ENCODE measurements at places on chromosomes 16 and 17. TPM values are rescaled to one million over a fixed set of nuclear protein-coding genes. Genes with fewer than 3 reads are reported as not detected.

Gene ABCA3
- total RNA-seq = 10.9 TPM

GRCh38 chr16:67284699-67285646, 5.6 kb downstream of the PLEKHG4 start:
- H3K27me3 ChIP-seq = no peaks in the 10 kb centered on the region
- no peak overlapping the region for H3K27ac ChIP-seq
- H3K4me1 ChIP-seq = peaks cover 7% of the 10 kb centered on the region
- H3K36me3 ChIP-seq = no peaks in the 10 kb centered on the region
- no peak for DNase-seq
- H3K4me3 ChIP-seq = no peak overlapping the region

DNA sequence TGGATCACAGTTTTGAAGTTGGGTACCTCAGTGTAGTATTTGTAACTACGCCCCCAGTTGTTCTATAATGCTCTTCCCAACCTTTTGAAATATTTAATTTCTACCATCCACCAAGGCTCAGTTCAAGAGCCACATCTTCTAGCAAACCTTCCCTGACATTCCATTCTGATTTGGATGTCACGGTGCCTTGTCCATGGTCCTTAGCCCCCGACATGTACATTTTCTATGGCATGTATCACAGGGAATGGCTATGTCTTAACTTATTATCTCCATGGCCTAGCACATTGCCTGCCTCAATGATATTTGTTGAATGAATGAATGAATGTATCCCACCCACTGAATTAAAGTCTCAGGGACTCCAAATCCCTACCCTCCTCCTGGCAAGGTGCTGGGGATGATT, 6.4 kb upstream of the KRT28 start:
- peaks cover 2% of the 10 kb centered on the region for H3K4me1 ChIP-seq
- H3K4me3 ChIP-seq = no peak overlapping the region
- H3K36me3 ChIP-seq = no peaks in the 10 kb centered on the region
- DNase-seq = no peak

- H3K4me3 ChIP-seq = peak within 1 kb of the TSS; percentile 91
- DNase-seq = no peak
- H3K27ac ChIP-seq = peak within 1 kb of the TSS; percentile 95
- H3K4me1 ChIP-seq = peaks cover 51% of the 10 kb centered on the region
- no peaks in the 10 kb centered on the region for H3K27me3 ChIP-seq
These were observed at the start of gene CES2 for GRCh38 chr16:66935314-66936011. CES2 (plus strand) TSS chr16:66935516; CDS start chr16:66935636, 120 bp downstream.

GRCh38 chr16:22366889-22367288, 7.5 kb downstream of the CDR2 start:
- no peak overlapping the region for H3K27ac ChIP-seq
- H3K36me3 ChIP-seq = peaks cover 46% of the 10 kb centered on the region
- no peak for DNase-seq
- no peak overlapping the region for H3K4me3 ChIP-seq
- peaks cover 72% of the 10 kb centered on the region for H3K4me1 ChIP-seq

DNA sequence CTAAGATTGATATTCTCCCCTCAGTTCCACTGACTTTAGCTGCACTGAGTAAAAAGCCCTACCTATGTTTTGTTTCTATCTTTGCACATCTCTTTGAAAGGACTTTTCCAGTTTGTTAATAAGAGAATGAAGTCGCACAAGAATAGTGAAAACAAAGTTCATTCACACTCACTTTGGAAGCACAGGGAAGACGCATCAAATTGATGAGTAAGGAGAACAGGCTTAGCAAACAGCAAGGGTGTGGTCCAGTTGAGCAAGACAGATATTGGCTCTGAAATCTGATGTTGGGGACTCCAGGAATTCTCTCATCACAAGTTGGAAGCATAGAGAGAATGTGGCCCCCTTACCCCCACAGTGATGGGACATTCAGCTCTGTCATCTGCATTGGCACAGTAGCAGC, 221.3 kb downstream of the CDH11 start:
- H3K4me1 ChIP-seq = no peaks in the 10 kb centered on the region
- no peaks in the 10 kb centered on the region for H3K36me3 ChIP-seq
- no peak overlapping the region for H3K4me3 ChIP-seq
- H3K27me3 ChIP-seq = no peaks in the 10 kb centered on the region

DNA sequence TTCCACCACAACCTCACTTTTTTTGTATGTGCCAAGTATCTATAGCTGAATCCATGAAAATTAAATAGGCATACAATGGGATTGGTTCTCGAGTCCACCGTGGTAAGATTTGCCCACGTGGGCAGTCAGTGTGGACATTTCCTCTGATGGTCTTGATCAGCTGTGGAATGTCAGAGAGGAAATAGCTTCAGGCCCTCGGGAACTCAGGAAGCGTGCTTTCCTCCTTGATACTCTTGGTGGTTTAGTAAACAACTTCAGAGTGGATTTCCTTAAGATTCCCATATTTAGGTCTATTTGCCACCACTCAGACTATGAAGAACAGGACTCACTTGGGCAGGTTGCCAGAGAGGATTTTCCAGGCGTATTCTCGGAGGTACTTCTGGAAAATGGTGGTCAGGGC, 152.5 kb downstream of the VPS53 start:
- no peak for DNase-seq
- no peak overlapping the region for H3K27ac ChIP-seq
- H3K4me1 ChIP-seq = peaks cover 11% of the 10 kb centered on the region
- peaks cover 21% of the 10 kb centered on the region for H3K36me3 ChIP-seq
- H3K27me3 ChIP-seq = no peaks in the 10 kb centered on the region
